Pericardium fibroblast (primary cell): ENCODE measurements at places on chromosomes 13 and 19. TPM values are rescaled to one million over a fixed set of nuclear protein-coding genes. Genes with fewer than 3 reads are reported as not detected.

CYP2F1 gene
- total RNA-seq: not detected in 2 replicates

RGS9BP gene
- total RNA-seq: 0.23 and 1.9 TPM in 2 replicates

CNFN gene
- total RNA-seq: 1.6 and 1.8 TPM in 2 replicates

ZNF701 gene
- total RNA-seq: 2.6 and 3.9 TPM in 2 replicates

ZNF317 gene
- 14.6 and 15.2 TPM in 2 replicates for total RNA-seq

KIRREL2 gene
- total RNA-seq: 0.17 TPM in 1 of 2 replicates, not detected in the other

RNF225 gene
- total RNA-seq: 0.09 TPM in 1 of 2 replicates, not detected in the other

GRIN2D gene
- total RNA-seq: 1.4 and 5.0 TPM in 2 replicates

CEACAM16 gene
- total RNA-seq: not detected in 2 replicates

ING1 gene
- 7.7 and 9.5 TPM in 2 replicates for total RNA-seq

SPC24 gene
- total RNA-seq: 1.5 and 4.3 TPM in 2 replicates

PLPP2 gene
- total RNA-seq: 2.6 and 18.8 TPM in 2 replicates

SULT2A1 gene
- not detected in 2 replicates for total RNA-seq

GGN gene
- 0.23 and 0.43 TPM in 2 replicates for total RNA-seq

FXYD7 gene
- not detected in 2 replicates for total RNA-seq

SIGLEC9 gene
- total RNA-seq: not detected in 2 replicates

FFAR3 gene
- 0.12 and 0.26 TPM in 2 replicates for total RNA-seq

ZNF345 gene
- total RNA-seq: 3.2 and 4.7 TPM in 2 replicates

LINGO3 gene
- total RNA-seq: not detected in 2 replicates

CRX gene
- not detected in 2 replicates for total RNA-seq

ZFP30 gene
- 3.5 and 7.9 TPM in 2 replicates for total RNA-seq

UBL3 gene
- total RNA-seq: 13.0 and 14.0 TPM in 2 replicates

ZNF570 gene
- total RNA-seq: 2.7 and 6.4 TPM in 2 replicates

SHANK1 gene
- 0.93 and 1.4 TPM in 2 replicates for total RNA-seq

ZNF560 gene
- total RNA-seq: 0.58 and 4.0 TPM in 2 replicates

PCDH9 gene
- total RNA-seq: 8.4 TPM in 2 replicates

ETV2 gene
- total RNA-seq: 1.2 and 3.4 TPM in 2 replicates

SLC27A5 gene
- total RNA-seq: 2.8 and 3.0 TPM in 2 replicates

ZNF780B gene
- 4.6 and 20.4 TPM in 2 replicates for total RNA-seq

FGF9 gene
- under 0.01 TPM in 1 of 2 replicates, not detected in the other for total RNA-seq

SEMA6B gene
- 4.9 and 7.1 TPM in 2 replicates for total RNA-seq

PPP2R1A gene
- 154 and 195 TPM in 2 replicates for total RNA-seq

ZNF45 gene
- 5.4 and 7.7 TPM in 2 replicates for total RNA-seq

ZNF580 gene
- 27.0 and 32.3 TPM in 2 replicates for total RNA-seq

NPHS1 gene
- total RNA-seq: not detected in 2 replicates

ZNF439 gene
- 0.34 and 2.1 TPM in 2 replicates for total RNA-seq

HSD17B14 gene
- total RNA-seq: 5.9 and 14.9 TPM in 2 replicates

CELF5 gene
- total RNA-seq: not detected in 2 replicates

FCER2 gene
- total RNA-seq: not detected in 2 replicates

BORCS8 gene
- 6.3 and 12.3 TPM in 2 replicates for total RNA-seq

BCL3 gene
- 21.8 and 31.9 TPM in 2 replicates for total RNA-seq

CCDC194 gene
- total RNA-seq: not detected in 2 replicates

DUS3L gene
- 15.7 and 17.4 TPM in 2 replicates for total RNA-seq

ONECUT3 gene
- not detected in 2 replicates for total RNA-seq

NXNL1 gene
- not detected in 2 replicates for total RNA-seq

FPR2 gene
- 0.09 TPM in 1 of 2 replicates, not detected in the other for total RNA-seq

MARK4 gene
- total RNA-seq: 23.2 and 36.3 TPM in 2 replicates

NEK3 gene
- total RNA-seq: 10.5 and 10.7 TPM in 2 replicates

ZNF571 gene
- 0.77 and 1.6 TPM in 2 replicates for total RNA-seq

ZNF426 gene
- total RNA-seq: 13.2 and 14.7 TPM in 2 replicates

KLHL1 gene
- total RNA-seq: not detected in 2 replicates

CGB3 gene
- not detected in 2 replicates for total RNA-seq

ZNF575 gene
- total RNA-seq: 0.43 and 0.58 TPM in 2 replicates

WIZ gene
- total RNA-seq: 33.3 and 37.6 TPM in 2 replicates

MUC16 gene
- total RNA-seq: under 0.01 and 0.12 TPM in 2 replicates

SERTM1 gene
- total RNA-seq: not detected in 2 replicates

CYP4F2 gene
- total RNA-seq: not detected in 2 replicates

PABPC3 gene
- under 0.01 and 0.17 TPM in 2 replicates for total RNA-seq

GGACT gene
- total RNA-seq: 6.6 and 8.9 TPM in 2 replicates
